ENCODE measurements at places on chromosomes 13 and 19.

DNA sequence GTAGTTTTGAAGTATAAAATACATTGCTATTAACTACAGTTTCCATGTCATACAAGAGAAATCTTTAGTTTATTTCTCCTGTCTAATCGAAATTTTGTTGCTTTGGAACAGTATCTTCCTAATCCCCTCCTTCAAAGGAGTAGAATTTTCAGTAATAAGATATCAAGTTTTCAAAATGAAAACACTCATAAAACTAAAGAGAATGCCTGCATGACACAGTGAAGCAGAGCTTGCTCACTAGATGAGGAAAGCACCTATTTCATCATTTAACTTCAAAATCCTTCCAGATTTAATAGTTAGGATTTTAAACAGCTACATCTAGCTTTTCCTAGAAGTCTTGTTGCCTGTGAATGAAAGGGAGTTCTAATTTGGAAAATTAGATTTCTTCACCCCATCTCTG, 80.8 kb downstream of the TNFSF11 start:
- DNase-seq: no peak

GRCh38 chr13:67146523-67147130, 83.5 kb downstream of the PCDH9 start:
- DNase-seq: no peak

GRCh38 chr19:34402074-34402600, 2.1 kb upstream of the PDCD2L start:
- DNase-seq: peak; percentile 66

DNA sequence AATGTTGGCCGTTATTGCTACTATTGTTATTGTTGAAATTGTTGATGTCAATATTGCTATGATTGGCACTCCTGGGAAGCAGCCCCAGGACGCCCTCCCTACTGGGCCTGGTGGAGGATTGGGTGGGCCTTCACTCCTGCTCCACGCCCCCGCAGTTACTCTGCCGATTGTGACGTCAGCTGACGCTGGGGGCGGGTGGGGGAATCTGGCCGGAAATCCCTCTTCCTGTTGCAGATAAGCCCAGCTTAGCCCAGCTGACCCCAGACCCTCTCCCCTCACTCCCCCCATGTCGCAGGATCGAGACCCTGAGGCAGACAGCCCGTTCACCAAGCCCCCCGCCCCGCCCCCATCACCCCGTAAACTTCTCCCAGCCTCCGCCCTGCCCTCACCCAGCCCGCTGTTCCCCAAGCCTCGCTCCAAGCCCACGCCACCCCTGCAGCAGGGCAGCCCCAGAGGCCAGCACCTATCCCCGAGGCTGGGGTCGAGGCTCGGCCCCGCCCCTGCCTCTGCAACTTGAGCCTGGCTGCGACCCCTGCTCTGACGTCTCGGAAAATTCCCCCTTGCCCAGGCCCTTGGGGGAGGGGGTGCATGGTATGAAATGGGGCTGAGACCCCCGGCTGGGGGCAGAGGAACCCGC, at the start of gene ETV2:
Gene ETV2, plus strand, starts transcription at position 231 of the 637 bp plus-strand sequence. CDS start 716 bp downstream, outside the sequence.
- no peak for DNase-seq

- no peak for DNase-seq
Observed at GRCh38 chr19:17021793-17022590, 4.6 kb downstream of the CPAMD8 start.

GRCh38 chr19:10727685-10728201, 9.9 kb downstream of the DNM2 start:
- DNase-seq: no peak

- DNase-seq: peak; percentile 41
Observed at GRCh38 chr13:24502533-24503378, 9.8 kb downstream of the PARP4 start.

DNA sequence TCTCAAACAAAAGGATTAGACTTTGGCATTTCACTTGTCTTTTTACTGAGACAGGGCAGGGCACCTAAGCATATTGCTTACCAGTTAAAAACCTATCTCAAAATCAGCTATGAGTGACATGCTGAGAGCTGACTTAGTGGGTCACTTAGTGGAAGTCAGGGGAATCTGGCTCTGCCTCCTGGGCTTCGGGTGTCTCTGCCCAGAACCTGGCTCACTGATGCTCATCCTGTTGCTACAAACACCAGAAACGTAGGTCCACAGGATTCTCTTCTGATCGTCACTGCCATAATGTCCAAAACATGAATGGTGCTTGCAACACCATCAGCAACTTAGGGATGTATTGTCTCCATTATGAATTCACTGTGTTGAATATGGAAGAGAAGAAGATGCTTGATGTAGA, 276.1 kb downstream of the ITGBL1 start:
- no peak for DNase-seq

- no peak for DNase-seq
Observed at GRCh38 chr19:17681505-17682125, 6.5 kb downstream of the UNC13A start.

DNA sequence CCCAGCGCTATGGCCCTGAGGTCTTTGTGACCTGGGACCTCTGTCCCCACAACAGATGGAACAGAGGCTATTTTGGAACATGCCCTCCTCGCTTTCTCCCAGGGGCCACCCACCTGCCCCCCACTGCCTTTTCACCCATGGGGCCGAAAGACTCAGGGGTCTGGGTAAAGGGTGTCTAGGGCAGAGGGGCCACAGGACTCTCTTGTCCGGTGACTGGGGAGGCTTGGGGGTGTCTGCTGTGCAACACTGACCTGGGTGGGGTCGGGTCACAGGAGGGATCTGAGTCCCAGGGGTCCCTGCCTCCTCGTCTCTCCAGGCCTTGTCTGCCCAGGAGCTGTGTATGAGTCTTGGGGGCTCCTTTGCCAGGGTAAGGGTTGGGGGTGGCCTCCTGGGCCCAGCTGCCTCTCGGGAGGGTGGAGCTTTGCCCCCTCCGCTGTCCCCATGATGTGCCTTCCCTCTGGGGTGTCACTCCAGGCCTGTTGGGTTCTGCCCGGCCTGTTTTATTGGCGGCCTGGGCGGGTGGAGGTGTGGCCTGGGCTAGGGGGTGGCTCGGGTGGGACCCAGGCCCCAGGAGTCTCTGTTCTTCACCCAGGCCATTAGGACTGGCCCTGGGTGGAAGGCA, 2.1 kb downstream of the ARID3A start:
- DNase-seq: no peak

- no peak for DNase-seq
Observed at GRCh38 chr19:31668921-31669320, 319.7 kb upstream of the TSHZ3 start.

- peak; percentile 42 for DNase-seq
Observed at GRCh38 chr13:49421391-49421790, 22.5 kb downstream of the CAB39L start.

GRCh38 chr19:13301627-13302334, 151.6 kb downstream of the IER2 start:
- DNase-seq: no peak

- peak; percentile 10 for DNase-seq
Observed at GRCh38 chr19:53193535-53194222, 521 bp upstream of the ZNF665 start.

Measured in DMS53 (cell line).